Activated CD4-positive, alpha-beta T cell treated with anti-CD3 and anti-CD28 coated beads, Interleukin-2, amount 50 U/mL, for 4 hours (primary cell): ENCODE measurements at places on chromosomes 5 and 9.
A peak's percentile ranks its signal among the peaks of the same experiment; 100 is the strongest.

- no peak for DNase-seq
Measured at GRCh38 chr5:132210944-132211343, 16.7 kb downstream of the P4HA2 start.

DNA sequence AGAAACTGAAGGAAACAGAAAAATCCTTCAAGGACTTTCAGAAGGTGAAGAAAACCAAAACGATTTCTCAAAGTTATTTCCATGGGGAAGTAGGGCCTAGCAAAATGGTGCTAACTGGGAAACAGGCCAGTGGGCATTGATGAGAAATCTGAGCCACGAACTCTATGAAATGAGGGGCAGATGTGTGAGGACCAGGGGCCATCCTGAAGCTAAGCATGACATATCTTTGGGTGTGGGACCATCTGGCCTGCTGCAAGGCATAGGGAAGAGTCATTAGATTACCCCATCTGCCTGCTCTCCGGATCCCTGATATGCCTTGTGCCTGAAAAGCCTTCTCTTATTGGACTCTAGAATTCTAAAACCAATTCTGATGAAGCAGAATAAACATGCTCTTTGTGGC, 143.8 kb downstream of the PALM2AKAP2 start:
- no peak for DNase-seq

DNA sequence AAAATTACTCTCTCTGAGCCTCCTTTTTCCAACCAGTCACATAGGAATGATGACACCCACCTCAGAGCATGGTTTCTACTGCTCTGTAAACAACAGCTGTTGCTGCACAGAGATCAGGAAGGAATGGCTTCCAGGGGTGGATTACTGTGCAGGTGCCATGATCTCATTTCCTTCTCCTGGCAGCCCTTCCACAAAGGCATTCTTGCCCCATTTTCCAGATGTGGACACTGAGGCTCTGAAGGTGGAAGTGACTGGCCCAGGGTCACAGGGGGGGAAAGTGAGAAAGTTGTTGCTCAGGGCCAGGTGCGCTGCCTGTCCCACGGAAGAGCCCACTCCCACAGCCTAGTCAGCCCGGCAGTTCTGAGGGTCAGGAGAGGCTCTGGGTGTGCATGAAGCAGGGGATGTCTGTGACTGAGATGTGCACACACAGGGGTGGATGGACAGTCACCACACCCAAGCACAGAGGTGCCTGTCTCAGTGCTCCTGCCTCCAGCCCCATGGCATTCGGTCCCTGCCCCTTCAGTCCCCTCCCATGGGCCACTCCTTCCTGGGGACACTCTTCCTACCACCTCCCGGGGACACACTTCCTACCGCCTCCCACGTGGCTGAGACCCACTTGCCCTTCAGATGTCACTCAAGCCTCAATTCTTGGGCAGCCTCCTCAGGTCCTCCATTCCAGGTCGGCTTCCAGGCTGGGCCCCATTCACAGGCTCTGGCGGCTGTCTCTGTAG, 17.0 kb downstream of the FGFR4 start:
- no peak for DNase-seq

DNA sequence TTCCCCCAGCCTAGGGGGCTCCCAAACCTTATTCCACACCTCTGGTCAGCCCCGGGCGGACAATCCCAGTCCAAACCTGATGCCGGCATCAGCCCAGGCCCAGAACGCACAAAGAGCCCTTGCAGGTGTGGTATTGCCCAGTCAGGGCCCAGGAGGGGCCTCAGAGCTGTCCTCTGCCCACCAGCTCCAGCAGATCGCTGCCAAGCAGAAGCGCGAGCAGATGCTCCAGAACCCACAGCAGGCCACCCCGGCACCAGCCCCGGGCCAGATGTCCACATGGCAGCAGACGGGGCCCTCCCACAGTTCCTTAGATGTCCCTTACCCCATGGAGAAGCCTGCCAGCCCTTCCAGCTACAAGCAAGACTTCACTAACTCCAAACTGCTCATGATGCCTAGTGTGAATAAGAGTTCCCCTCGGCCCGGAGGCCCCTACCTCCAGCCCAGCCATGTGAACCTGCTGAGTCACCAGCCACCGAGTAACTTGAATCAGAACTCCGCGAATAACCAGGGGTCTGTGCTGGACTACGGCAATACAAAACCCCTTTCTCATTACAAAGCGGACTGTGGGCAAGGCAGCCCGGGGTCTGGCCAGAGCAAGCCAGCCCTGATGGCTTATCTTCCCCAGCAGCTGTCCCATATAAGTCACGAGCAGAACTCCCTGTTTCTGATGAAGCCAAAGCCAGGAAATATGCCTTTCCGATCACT, 27.6 kb upstream of the LTC4S start:
- no peak for DNase-seq

- DNase-seq: no peak
Measured at GRCh38 chr9:128203707-128204551, 750 bp downstream of the DNM1 start.

DNA sequence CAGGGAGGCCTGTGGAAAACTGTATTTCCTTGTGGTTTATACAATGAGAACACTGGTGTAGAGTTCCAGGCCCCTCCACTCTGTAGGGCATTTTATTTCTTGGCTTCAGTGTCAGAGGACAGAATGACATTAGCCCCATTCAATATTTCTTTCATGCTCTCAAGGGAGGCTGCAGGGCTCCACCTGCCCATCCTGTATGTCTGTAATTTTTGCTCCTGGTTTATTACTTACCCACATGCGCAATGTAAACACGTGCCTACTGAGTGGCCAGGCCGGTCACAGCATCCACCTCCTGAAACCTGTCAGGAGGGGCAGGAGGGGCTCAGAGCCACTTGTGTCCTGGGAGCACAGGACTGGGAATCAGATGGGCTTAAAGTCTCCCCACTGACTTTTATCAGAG, 82.4 kb downstream of the GADD45G start:
- DNase-seq: no peak

DNA sequence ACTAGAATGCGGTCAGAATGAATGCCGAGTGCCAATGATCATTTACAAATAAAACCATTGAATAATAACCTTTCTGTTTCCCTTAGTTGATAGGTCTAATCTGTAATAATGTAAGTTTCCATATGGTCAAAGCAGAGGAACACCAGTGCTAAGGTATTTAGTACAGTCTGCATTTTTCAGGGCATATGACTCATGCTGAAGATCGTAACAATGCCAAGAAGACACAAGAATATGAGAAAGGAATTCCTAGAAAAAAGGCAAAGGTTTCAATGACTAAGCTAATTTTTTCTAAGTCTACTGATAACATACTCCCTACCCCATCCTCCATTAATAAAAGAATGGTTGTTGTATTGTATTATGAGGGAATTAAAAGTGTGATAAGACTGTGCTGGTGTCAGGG, 2.8 kb downstream of the OR1L8 start:
- no peak for DNase-seq

DNA sequence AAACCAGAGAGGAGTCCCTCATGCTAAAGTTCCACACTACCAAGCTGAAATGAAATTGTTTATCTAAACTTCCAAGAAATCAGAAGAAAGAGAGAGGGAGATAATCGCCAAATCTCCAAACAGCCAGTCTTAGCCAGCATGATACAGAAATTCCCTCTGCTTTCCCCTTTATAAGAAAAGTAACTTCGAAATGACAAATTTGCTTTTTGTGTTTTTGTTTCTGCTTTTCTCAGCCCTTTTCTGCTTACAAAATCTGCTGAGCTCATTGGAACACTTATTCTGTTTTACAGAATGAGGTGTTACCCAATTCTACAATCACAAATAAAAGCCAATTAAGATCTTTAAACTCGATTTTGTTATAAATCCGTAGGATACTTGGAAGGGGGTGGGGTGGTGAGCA, 72.9 kb downstream of the SFXN1 start:
- DNase-seq: no peak

DNA sequence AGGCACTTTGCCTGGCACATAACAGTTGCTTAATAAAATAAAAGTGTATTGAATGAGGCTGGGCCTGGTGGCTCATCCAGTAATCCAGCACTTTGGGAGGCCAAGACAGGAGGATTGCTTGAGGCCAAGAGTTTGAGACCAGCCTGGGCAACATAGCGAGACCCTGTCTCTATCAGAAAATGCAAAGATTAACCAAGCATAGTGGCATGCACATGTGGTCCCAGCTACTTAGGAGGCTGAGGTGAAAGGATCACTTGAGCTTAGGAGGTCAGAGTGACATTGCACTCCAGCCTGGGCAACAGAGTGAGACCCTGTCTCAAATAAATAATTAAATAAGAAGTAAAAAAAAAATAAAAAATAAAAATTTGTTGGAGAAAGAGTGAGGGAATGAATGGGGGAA, 21.2 kb downstream of the TNFAIP8 start:
- DNase-seq: no peak

DNA sequence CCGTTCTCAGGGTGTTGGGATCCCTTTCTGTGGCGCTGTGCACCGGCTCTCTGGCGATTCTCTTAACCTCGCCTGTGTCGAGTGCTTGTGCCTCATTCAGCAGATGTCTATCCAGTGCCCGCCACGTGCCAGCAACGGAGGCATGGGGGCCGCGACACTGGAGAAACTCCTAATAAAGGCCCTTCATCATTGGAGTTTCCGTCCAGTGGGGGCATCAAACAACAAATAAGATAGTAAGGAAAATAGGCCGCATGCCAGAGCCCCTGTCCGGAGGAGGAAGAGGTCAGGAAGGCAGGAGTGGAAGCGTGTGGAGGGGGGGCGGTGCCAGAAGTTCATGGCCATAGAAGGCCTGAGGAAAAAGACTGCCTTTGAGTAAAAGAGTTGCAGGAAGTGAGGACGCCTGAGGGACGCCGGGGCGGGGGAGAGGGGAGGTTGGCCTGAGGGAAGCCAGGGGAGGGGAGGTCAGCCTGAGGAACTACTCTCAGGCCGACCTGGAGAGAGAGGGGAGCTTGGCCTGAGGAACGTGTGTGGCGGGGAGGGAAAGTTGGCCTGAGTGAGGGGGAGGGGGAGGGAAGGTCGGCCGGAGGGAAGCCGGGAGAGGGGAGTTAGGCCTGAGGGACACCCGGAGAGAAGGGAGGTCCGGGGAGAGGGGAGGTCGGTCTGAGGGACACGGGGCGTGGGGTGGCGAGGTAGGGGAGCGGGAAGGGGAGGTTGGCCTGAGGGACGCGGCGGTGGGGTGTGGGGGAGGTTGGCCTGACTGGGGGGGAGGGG, 82.2 kb downstream of the CACNA1B start:
- no peak for DNase-seq

DNA sequence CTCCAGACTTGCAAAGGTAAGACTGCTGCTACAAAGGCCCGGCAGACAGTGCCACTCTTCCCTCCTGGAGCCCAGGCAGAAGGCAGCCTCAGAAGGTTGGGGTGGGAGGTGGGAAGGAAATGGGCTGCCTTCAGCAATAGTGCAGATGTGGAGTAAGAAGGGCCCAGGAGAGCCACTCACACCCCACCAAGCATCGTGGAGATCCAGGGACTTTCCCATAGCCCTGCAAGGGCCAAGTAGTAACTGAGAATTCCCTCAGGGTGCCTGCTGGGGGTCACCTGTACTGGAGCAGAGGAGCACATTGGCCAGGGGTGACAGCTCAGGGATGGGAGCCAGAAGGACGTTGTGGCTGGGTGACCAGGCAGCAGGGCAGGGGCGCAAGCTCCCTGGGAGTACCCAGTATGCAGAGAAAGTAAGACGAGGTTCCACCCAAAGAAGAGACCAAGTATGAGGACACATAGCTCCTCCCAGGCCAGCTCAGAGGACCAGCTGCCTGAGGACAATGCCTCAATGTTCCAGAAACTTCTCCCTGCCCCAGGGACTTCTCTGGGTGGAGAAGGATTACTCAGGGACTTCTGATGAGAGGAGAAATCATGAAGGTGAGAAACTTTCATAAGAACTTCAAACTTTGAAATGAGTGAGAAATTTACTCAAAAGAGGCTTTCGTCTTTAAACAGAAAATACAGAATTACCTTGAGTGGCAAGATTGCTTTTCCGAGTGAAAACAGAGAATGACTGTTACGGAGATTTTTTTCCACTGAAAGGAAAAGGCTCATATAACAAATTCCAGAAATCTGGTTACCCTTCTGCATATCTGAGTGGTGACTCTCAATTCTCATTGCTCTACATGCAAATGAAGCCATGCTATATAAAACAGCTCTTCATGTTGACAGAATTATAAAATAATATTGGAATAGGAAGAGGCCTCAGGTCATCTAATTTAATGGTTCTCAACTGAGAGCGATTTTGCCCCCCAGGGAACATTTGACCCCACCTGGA, 87.9 kb upstream of the TRIO start:
- DNase-seq: no peak

- no peak for DNase-seq
Measured at GRCh38 chr9:124593651-124594058, 86.5 kb upstream of the NR5A1 start.

- DNase-seq: no peak
Measured at GRCh38 chr9:135722365-135722764, 20.4 kb downstream of the KCNT1 start.

GRCh38 chr9:127930231-127931091, at the start of gene PIP5KL1:
PIP5KL1 (minus strand) TSS chr9:127930777; CDS start chr9:127930752, 25 bp downstream.
- DNase-seq: peak; percentile 58

- DNase-seq: no peak
Measured at GRCh38 chr9:88746029-88746742, 211.2 kb downstream of the NXNL2 start.

DNA sequence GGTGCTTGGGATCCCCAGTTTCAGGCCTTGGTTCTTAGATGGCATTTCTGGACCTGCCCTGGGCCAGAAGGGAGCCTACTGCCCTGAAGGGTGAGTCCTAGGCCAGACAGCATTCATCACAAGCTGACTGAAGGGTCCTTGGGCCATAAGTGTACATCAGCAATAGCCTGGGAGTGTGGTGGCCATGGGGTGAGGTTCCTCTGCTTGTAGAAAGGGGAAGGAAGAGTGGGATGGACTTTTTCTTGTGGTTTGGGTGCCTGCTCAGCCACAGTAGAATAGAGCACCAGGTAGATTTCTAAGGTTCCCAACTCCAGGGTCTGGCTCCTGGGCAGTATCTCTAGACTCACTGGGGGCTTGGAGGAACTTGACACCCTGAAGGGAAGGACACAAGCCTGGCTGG, 95.2 kb upstream of the PHF24 start:
- DNase-seq: no peak
